Hepatocyte (in vitro differentiated cells): ENCODE measurements at places on chromosomes 1 and 21. TPM values are rescaled to one million over a fixed set of nuclear protein-coding genes. Genes with fewer than 3 reads are reported as not detected.

DNA sequence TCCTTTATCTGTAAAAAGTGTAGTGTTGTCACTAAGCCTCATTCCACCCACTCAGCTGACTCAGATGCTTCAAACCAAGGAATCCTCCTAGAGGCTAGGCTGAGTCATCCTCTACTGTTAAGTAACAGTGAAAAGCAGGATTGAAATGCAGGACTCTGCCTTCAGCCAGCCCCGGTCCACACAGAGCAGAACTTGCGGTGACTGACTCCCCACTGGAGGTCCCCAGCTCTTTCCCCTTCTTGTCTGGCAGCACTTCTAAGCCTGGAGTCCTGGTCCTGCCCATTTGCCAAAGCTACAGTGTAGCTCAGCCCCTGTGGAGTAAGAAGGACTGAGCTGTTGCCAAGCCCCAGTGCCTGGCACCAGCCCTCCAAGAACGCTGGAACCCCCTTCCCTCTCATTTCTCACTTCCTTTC is 1.7 kb downstream of the RAB7B start:
- DNase-seq = peak; percentile 80

DNA sequence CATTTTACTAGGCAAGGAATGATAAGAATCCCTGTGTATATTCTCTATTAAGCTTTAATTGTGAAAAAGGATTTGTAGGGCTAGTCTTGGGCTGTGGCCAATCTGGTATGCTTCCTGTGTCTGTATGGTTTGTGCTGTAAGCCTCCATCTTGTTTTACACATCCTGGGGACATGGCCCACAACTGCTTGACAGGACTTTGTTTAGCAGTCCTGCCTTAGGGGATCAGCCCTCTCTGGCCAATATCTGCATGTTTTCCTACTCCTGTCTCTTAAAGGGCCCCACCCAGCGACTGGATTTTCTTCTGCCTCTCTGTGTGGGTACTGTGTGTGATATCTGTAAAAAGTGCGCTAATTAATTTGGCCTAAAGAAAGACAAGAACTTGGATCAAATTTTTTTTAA is 813.2 kb downstream of the PLA2G4A start:
- DNase-seq = peak; percentile 11

GRCh38 chr1:45585110-45585426 is 1.2 kb downstream of the NASP start:
- DNase-seq = no peak

GRCh38 chr21:45545691-45546531 is 3.7 kb upstream of the SLC19A1 start:
- no peak for DNase-seq

GRCh38 chr21:44463724-44464123 is 8.4 kb downstream of the LRRC3 start:
- no peak for DNase-seq

- peak; percentile 58 for DNase-seq
Measured at GRCh38 chr1:225847610-225848009, 34.6 kb downstream of the TMEM63A start.

DNA sequence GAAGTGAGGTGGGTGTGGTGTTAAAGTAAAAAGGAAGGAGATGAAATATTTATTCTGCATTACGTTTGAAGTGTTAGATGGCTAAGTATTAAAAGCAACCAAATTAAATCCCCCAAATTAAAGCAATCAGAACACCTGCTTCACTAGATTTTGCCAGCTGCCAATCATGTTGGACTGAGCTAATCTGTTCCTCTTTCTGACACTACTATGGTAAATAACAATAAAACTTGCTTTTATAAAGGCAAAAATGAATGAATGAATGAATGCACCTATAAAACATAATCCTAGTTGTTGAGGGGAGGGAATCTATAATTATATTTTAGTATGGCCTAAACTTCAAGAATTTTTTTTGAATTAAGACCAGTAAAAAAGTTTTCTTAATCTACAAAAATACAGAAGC is 51.0 kb downstream of the RAB3GAP2 start:
- DNase-seq = no peak

- DNase-seq = no peak
Measured at GRCh38 chr1:7388141-7388487, 383.0 kb upstream of the VAMP3 start.

DNA sequence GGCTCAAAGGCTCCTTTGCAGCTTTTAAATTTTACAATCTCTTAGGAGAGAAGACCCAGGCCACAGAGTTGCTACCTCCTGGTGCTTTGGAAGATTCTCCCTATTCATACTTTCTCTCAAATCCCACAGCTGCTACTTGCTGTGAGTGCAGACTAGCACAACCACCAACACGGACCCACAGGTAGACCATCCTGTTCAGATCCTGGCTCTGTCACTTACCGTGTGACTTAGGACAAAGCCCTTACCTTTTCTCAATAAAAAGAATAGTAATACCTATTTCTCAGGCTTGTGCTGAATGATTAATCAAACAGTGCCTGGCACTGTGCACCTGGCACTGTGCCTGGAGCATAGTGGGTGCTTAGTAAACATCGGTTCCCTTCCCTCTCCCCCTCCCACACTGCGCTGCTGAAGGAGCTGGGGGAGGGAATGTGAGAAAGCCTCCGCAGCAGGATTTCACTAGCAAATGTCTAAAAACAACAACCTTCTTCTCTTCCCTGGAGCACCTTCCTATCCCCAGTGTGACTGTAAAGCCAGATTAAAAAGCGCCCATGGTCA is 81.7 kb downstream of the PGM1 start:
- DNase-seq = no peak

GRCh38 chr1:186409091-186409490 is 33.5 kb downstream of the ODR4 start:
- DNase-seq = no peak

DNA sequence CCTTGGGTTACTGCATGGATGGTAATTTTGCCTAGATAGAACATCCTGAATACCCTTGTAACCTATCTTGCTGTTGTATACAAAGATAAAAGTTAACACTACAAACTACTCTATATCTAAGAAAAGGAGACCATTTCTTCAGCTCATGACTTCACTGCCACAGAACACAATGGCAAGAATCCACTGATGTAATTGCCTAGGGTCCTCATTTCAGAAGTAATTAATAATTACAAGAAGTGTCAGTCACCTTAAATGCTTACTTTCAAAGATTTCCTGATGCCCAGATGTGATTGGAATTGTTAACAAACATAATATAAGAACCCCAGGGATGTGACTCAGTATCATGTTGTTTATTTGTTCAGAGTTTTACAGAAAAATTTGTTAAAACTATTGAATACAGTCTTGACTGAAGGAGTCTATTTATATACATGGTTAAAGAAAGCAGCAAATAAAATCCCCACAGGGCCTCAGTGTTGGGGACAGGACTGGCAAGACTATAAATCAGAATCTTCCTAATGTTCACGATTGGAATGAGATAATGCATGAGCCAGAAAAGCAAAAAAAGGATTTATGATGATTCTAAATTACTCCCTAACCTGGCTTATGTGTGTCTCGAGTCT is 83.9 kb downstream of the CRB1 start:
- no peak for DNase-seq

DNA sequence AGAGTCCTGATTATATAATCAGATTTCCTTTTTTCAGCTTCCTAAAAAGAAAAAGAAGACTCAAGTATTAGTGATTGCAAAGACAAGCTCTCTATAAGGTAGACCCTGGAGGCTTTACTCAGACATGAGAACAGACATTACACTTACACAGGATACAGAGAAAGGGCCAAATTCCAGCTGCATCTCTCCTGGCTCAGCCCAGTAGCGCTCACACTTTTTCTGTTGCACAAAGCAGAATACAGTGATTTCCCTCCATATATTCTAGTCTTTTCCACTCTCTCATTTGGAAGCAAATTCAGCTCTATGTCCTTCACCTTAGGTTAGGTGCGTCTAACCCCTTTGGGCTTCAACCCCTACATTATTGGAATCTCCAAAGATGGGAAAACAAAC is 15.1 kb downstream of the PTPN22 start:
- DNase-seq = no peak

The TRIM58 gene
- total RNA-seq = not detected in 2 replicates

The KRTAP19-1 gene
- not detected in 2 replicates for total RNA-seq

The NBPF19 gene
- total RNA-seq = 11.5 and 13.5 TPM in 2 replicates

The CNR2 gene
- total RNA-seq = not detected in 2 replicates
